ENCODE measurements at places on chromosomes 5 and 9.

GRCh38 chr9:34049630-34050384, 1.1 kb upstream of the UBAP2 start:
- peak; percentile 15 for DNase-seq

GRCh38 chr9:86500667-86501435, 146.6 kb upstream of the TUT7 start:
- DNase-seq = no peak

- no peak for DNase-seq
Observed at GRCh38 chr5:33362915-33363314, 77.8 kb upstream of the TARS1 start.

DNA sequence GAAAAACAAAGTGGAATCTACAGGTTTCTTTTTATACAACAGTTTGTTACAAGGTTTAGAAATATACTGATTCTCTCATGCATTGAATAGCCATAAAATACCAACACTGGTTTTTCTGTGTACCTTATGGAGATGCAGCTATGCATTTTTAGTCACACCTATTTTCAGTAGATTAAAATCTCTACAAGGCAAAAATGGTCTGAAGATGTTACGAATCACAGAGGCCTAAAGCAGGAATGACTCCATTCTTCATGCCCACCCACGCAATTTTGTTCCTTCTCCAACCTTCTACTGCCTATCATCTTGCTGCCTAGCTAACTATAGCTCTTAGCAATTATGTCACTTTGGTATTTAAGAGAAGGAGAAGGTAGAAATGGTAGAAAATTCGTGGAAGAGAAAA, 9.9 kb downstream of the PLK2 start:
- DNase-seq = no peak

DNA sequence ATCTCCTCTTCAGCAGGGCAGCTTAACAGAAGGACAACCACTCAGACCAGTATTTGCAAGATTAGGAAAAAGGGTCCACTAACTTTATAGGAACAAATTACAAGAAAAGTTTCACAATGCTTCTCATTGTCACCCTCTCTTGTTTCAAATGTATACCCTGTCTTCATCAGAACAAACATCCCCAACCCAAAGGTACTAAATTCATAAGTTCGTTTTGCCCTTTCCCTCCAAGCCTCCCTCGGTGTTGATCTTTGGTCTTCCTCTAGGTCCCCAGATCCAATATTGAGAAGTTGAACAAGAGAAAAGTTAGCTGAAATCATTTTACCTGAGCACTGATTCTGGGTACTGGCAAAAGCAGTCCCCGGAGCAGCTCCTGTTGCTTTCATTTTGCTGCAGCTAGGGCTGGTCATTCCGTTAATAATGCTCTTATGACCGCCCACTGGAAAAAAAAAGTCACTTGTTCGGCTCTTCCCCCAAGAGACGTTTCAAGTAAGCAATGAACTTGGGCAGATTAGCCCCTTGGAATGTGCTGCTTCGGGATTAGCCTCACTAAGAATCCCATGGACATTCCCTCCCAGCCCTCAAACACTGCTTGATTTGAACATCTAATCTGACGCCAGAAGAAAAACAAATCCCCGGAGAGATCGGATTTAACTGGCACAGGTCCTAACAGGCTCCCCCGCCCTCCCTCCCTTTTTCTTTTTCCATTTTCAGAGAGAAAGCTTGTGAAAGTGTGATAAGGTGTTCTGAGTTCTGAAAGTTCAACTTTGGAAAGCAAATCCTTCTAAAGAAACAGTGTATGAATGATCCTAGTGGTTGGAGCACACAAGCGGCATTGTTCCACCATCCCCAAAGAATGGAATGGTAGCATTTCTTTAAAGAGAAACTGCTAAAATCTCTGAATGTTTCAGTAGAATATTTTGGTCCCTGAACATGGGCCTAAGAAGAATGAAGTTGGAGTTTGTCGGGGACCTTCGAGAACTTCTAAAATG, 252.5 kb downstream of the TRPM3 start:
- DNase-seq = no peak

DNA sequence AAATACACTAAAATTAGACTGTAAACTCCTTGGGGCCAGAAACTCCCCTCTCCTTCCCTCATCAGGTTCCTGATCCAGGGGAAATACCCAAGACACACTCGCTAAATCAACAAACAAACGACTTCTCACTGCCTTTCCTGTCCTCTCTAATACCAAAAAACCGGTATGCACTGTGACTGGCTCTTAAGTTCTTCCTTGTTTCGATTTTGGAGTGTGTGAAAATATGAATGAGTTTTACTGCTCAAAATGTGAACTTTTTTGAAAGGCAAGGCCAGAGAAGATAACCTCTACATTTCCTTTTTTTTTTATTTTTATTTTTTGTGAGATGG, 81.1 kb upstream of the EPB41L4B start:
- no peak for DNase-seq

DNA sequence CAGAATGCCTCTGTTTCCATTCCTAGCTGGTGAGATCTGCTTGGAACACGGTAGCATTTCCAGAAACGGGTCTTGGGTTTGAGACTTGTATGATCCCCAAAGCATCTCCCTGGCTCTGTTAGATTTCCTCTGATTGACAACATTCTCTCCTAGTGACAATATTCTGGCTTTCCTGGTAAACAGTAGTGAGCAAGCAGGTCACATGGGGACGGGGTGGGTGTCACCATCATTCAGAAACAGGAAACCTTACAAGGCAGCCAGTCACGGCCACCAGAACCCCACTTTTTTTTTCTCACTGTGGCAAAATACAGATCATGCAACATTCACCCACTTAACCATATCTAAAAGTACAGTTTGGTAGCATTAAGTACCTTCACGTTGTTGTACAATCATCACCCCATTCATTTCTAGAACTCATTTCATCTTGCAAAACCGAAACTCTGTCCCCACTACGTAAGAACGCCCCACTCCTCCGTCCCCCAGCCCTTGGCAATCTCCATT, 90.1 kb upstream of the LMX1B start:
- peak; percentile 55 for DNase-seq

- DNase-seq = no peak
Observed at GRCh38 chr5:2423634-2424033, 327.8 kb downstream of the IRX2 start.

DNA sequence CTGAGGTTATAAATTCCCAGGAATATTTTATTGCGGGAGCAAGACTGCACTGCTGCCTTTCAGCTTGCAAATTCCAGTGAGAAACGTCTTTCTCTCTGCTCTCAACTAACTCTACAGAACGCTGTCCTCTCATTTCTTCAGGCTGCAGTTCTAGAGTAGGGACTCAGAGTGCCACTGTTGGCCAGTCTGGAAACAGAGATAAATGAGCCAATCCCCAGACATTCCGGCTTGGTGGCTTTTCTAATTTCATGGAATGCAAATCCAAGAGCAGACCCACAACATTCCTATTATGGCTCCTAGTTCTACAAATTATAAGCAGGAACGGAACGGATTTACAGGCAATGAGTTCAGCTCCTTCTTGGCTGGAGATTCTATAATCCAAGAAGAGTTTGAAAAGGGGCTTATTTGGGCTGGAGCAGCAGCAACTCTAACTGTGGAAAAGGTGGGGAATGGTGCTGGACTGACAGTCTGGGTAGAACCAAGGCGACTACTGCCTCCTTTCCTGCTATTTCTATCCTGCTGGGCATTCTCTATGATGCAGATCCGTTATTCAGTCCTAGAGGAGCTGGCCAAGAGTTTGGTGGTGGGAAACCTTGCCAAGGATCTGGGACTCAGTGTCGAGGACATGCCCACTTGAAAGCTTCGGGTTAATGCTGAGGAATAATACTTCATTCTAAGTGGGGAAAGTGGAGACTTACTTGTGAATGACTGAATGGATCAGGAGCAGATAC, 9.3 kb downstream of the PCDHGA12 start:
- DNase-seq = no peak

DNA sequence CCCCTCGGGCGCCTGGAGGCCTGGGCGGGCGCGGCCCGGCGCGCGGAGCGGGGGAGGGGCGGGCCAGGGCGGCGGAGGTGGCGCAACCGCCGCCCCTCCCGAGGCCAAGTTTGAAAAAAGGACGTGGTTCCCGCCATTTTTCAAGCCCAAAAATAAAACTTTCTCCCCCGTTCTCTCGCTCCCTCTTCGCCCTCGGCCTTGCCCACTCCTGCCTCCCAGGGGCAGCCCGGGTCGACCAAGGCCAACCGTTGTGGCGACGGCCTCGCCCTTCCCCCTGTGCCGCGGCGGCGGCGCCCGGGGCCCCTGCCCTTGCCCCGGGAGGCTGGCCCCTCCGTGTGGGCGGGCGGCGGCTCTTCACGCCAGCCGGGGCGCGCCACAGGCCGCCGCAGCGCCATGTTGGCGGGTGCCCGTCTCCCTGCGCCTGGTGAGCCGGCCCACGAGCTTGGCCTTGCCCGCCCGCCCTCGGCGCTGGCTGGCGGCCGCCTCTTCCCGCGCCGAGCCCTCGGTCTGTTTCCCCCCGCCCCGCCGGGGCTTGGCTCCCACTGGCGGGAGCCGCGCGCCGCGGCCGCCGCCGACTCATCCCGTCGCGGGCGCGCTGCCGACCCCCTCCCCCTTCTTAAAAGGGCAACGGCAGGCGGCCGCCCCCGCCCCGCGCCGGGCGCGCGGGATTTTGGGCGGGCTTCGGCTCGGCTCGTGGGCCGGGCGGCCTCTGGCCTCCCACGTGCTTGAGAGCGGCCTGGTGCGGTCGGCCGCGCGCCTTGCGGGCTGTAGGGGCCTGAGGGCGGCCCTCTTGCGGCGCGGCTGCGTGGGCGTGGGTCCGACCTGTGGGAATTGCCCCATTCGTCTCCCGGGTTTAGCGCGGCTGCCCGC, 1.3 kb downstream of the ANP32B start:
- peak; percentile 65 for DNase-seq

- DNase-seq = no peak
Observed at GRCh38 chr9:106481013-106481609, 381.9 kb upstream of the ZNF462 start.

DNA sequence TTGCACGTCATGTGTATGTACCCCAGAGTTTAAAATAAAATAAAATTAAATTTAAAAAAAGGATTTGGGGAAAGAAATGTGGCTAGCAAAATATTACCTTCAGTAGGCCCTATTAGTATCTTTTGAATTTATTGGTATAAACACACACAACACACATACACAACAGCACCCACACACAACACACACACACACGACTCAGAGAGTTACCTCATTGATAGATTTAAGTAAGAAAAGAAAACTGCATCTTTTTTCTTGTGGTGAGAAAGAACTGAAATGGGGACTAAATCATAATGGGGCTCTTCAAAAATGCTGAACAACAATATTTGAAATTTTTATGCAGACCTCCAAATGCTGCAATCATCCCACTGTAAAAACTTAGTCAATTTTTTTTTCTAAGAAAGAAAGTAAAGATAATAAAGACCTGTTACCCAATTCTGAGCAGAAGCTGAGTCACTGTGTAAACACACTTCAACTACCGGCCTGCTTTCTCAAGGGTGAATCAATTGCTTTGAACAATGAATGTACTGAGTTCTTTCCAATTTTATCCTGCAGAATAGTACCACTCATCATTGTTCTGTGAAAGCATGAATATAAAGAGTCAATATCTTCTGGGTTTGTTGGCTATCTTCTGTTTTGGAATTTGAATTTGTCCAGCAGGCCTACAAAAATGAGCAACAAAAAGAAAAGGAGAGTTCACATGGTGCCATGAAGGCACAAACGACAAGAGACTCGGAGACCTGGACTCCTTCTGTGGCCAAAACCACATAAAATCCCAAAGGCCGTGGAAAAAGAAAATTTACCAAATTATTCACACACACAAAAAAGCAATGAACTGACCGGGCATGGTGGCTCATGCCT, 57.9 kb upstream of the CCNG1 start:
- DNase-seq = no peak

DNA sequence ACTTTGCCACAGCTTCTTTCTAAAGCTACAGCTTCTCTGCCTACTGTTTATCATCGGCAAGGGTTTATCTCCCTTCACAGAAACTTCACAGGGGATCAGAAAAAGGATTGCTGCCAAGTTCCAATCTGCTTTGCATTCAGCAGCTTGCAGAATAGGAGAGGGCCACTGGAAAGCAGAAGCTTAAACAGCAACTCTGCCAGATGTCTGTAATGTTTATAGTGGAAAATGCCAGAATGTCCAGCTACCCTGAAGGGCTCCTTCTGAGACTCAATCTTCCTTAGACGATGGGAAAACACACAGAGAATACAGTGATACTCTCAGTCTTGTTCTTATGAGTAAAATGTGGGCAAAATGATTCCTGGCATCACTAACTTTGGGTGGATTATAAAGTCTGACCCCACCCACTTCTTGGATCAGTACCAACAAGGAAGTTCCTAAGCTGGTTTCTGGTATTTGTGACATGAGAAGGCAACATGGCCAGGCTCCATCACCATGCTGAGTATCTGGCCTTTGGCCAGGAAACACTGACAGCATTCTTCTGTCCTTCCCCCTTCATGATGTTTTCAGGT, 19.0 kb downstream of the STOM start:
- DNase-seq = no peak

GRCh38 chr5:32170303-32171151, 3.6 kb downstream of the GOLPH3 start:
- no peak for DNase-seq

DNA sequence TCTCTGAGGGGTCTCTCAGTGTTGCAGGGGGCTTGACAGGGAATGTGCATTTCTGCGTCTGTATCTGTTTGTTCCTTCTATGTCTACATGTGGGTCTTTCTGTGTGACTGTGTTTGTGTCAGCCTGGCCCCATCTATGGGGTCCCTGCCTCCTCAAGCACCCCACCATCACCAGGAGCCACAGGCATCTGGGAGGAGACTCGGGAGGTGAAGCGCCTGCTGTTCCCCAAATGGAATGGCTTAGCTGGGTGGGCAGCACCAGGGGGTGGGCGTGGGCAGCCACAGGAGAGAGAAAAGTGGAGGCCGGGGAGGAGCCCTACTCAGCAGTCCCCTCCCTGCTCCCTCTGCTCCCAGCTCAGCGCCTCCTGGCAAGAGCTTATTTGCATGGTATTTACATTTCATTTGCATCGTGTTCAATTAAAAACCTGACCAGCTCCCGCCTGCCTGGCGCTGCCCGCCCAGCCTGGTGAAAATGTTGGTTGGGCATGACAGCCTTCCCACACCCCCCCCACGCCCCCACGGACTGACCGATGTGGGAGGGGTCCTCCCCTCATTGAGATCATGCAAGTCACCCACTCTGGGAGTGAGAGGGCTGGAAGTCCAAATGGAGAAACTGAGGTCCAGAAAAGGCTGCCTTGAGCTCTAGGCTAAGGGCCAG, 50.5 kb downstream of the CXXC5 start:
- no peak for DNase-seq

GRCh38 chr5:172871982-172872381, 37.9 kb downstream of the ERGIC1 start:
- no peak for DNase-seq

DNA sequence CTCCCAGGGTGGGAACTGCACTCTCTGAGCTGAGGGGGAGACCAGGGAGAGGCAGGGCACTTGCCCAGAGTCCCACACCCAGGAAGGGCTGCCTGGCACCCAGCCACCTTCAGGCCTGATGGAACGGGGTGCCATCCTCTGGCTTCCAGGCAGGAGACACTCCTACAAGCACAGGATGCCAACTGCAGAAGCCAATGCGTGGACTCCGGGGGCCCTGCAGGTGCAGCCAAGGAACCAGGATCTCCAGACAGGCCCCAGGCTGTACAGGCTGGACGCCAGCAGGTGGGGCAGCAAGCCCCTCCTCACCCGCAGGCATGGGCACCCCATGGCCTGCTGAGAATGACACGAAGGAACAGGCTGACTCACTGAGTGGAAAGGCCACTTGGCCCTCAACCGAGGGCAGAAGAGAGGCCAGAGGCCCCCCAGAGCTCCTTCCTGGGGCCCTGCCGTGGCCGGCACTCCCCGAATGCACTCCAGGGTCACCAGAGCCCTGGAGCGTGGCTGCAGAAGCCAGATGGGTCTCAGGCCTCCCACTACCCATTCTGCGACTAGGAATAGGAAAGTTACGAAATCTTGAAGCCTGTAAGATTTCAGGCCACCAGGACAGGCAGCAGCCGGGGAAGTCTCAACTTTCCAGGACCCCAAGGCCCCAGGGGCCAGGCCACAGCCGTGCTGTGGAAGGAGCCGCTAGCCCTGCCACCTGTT, 15.7 kb downstream of the NACC2 start:
- no peak for DNase-seq
